EH (cell line): ENCODE measurements at places on chromosomes 7 and 10.
A peak's percentile ranks its signal among the peaks of the same experiment; 100 is the strongest.

- DNase-seq = no peak
Observed at GRCh38 chr7:79451580-79451979, 1.9 kb downstream of the MAGI2 start.

DNA sequence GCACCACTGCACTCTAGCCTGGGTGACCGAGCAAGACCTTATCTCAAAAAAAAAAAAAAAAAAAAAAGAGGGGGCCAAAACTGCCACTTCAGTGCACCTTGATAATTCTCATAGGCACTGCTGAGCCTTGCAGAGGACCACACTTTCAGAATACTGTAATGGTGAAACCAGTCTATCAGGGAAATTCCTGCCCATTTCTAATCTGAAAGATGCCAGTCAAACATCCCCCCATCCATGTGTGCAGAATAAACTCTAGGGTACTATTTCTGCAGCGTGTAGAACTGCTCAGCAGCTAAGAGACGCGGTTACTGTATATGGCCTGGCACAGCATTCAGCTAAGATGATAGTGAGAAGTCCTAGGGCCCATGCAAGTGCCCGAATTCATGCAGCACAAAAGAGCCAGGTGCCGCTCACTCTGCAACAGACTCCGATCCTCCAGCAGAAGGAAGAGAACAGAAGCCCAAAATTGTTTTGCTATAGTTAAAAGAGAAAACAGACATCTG, 286.8 kb upstream of the KLF14 start:
- no peak for DNase-seq

DNA sequence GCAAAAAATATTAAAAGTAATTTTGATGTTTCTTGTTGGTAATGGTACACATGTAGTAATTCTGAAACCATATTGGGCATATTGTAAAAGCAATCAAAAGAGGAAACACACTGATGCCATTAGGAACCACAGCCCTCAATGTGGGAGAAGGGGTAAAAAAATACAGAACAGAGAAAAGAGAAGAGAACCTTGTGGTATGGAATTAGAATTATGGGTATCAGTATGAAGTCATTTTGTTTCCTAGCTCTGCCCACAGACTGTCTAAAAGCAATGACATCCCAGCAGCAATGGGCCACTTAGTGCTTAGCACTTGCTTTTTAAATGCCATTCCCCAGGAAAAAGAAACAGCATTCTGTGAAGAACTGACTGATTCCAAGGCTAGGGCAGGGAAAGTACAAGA, 61.5 kb downstream of the CPVL start:
- DNase-seq = no peak

- DNase-seq = no peak
Observed at GRCh38 chr7:43022008-43022407, 89.8 kb downstream of the MRPL32 start.

DNA sequence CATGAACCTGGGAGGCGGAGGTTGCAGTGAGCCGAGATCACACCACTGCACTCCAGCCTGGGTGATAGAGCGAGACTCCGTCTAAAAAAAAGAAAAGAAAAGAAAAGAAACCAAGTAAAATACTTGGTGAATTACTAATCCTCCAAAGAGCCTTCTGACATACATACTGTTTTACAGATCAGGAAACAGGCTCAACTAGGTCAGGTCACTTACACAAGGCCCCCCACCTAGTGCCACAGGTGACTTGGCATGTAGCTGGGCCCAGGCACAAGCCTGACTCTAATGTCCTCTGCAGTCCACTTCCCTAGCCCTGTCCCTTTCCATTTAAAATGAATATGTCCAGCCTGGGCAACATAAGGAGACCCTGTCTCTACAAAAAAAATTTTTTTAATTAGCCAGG, 157.0 kb downstream of the TPST1 start:
- no peak for DNase-seq

- DNase-seq = peak; percentile 61
Observed at GRCh38 chr7:137454246-137454724, 110.8 kb upstream of the PTN start.

GRCh38 chr7:5212633-5213285, 22.7 kb downstream of the WIPI2 start:
- no peak for DNase-seq

DNA sequence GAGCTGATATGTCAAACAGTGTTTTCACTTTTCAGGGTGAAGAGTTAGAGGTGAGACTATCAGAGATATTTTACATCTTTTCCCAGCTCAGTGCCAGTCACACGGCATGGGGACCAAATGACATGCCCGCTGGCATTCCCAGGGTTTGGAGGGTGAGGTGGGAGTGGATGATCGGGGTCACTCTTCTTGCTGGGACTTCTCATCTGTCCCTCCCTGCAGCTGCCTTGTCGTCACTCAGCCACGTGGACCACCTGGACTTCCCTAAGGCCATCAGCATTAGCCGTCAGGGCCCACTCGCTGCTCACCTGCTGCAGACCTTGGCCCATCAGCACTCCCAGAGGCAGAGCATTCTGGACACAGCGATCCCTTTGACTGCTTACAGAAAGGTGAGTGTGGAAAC, 301.8 kb downstream of the DNAJB6 start:
- DNase-seq = no peak

DNA sequence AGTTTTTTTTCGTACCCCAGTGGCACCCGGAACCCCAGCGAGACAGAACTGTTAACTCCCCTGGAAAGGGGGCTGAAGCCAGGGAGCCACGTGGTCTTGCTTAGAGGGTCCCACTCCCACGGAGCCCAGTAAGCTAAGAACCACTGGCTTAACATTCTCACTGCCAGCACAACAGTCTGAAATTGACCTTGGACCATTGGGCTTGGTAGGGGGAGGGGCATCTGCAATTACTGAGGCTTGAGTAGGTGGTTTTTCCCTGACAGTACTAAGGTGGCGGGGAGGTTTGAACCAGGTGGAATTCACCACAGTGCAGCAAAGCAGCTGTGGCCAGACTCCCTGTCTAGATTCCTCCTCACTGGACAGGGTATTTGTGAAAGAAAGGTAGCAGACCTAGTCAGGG, 196.5 kb downstream of the ADK start:
- no peak for DNase-seq
